Stimulated activated CD4-positive, alpha-beta T cell treated with anti-CD3 and anti-CD28 coated beads, Interleukin-15, amount 100 ng/mL, for 1 hour (primary cell): ENCODE measurements at places on chromosomes 3 and 15.

DNA sequence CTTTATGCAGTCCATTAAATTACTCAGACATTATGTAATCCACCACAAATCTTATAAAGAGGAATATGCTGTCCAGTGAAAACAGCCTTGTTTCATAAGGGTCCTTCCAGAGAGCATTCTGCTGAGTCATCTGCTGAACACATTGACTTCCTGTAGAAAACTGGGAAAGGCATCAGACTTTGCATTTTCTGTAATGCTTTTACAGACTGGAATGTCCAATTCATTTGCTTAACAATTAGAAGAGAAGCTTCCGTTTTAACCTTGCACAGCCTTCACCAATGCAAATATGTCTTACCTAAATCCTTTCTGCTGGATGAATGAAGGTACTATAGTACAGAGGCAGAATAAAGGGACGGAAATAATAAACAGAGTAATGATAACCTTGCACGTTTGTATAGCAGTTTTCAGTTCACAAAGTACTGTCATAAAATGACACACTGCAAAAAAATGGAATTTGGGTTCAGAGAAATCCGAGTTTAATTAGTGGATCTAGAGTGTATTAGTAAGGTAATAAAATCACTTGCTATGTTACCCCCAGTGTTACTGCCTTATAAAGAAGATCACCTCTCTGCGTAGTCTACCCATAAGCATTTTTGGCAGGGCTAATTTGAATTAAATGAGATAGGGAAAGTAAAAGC lies 301.5 kb downstream of the PYDC2 start:
- no peak for DNase-seq

DNA sequence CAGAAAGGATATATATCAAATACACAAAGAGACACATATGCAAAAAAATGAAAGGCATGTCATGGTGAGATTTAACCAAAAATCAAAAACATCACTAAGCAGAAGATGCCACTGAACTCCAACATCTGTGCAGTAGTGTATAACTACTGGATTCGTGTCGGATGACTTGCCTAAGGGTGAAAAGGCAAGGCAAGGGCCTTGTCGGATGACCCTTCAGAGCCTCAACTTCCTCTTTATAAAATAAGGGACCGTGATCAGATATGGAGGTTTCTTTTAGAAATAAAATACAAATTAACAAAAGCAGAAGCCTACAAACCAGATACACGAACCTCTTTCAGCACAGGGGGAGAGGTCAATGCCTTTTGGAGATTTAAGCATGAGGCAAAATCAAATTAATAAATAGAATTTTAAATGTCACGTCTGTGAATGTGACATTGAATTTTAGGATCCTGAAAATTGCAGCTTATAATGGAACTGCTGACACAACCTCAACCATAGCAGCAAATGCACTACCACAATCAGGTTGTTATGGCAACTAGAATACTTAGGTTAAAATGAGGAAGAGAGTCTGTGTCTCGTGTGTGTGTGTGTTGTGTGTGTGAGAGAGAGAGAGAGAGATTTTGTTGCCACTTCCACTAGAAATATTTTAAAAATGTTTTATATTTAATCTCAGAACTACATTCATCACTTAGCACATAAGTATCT lies 8.3 kb upstream of the CHRM5 start:
- no peak for DNase-seq

DNA sequence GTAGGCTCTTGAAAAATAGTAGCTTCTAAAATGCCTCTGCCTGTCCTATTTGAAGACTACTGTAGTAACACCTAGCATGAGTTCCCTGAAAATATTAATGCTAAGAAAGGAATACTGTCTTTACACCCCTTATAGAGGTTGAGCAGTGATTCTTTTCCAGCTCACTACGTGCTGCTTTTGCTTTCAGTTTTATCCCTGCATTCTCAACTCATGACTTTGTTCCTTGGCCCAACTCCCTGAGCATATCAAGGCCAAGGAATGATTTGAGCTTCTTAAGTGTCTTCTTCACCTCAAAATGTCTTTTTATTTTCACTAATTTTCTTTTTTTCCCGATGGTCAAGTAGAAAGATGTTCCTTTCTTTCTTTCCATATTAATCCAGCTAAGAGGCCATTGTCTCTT lies 16.5 kb upstream of the P2RY13 start:
- DNase-seq = no peak

DNA sequence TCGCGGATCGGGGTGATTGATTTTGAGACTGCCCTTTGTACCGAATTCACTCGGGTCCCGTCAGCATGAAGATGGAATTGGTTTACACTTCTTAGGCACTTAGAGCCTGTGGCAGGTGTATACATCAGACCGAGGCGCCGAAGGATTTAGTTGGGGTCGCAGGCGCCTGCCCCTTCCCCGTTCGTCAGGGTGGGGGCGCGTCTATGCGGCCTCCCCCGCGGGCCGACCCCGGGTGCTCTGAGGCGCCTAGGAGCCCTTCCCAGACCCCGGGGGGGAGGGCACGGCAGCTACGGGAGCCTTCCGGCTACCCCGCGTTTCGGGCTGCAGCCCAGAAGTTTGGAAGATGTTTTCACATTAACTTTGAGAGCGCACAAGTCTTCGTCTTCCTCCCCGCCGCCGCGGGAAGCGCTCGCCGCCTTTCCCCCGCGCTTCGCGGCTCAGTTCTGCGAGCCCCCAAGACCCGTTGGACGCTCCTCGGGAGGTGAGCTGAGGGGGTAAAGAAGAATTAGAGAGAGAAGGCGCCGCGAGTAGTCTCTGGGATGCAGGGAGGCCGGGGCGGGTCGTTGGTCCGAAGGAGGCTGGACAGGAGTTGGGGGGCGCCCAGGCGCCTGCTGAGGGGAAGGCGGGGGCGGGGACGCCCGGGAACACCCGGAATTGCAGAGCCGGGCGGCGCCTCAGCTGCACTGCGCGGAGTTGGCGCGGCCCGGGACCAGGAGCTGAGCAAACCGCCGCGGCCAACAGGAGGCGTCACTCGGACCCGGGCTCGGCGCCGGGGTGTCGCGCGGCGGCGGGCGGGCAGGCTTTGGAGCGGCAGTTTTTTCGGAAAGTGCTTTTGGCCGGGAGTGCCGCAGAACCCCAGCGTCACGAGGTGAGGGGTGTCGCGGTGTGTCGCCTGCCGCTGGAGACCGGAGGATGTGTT lies 780 bp downstream of the TIPARP start:
- peak; percentile 34 for DNase-seq

DNA sequence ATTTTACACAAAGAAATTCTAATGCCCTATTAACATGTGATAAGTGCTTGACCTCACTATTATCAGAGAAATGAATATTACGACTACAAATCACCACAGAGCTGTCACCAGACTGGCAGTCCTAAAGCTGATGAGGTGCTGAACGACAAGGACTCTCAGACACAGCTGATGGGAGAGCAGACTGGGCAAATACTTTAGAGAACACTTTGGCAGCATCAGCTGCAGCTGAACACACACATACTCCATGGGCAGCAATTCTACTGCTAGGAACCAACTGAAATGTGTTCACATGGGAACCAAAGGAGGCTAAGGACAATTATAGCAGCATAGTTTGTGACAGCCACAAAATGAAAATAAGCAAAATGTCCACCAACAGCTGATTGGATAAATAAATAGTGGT lies 45.5 kb downstream of the SUSD5 start:
- no peak for DNase-seq

- DNase-seq = no peak
These were observed 27.9 kb downstream of the SIDT1 start for GRCh38 chr3:113560271-113560670.

- DNase-seq = no peak
These were observed 800 bp downstream of the DAG1 start for GRCh38 chr3:49470714-49471420.

- no peak for DNase-seq
These were observed 12.9 kb upstream of the SCG3 start for GRCh38 chr15:51668446-51668845.
